ENCODE measurements at places on chromosomes 1 and 21. TPM values are rescaled to one million over a fixed set of nuclear protein-coding genes. Genes with fewer than 3 reads are reported as not detected.
A peak's percentile ranks its signal among the peaks of the same experiment; 100 is the strongest.

- H3K4me3 ChIP-seq, result peak overlapping the region; percentile 92
- H3K27ac ChIP-seq, result peak overlapping the region; percentile 100
- H3K4me1 ChIP-seq, result peaks cover 33% of the 10 kb centered on the region
- H3K27me3 ChIP-seq, result peaks cover 5% of the 10 kb centered on the region
These were observed 1.6 kb downstream of the SPEN start for GRCh38 chr1:15848929-15849774.

DCST1 gene
- total RNA-seq, result not detected

- no peak for DNase-seq
- peak overlapping the region; percentile 95 for H3K4me3 ChIP-seq
- no peaks in the 10 kb centered on the region for H3K36me3 ChIP-seq
- peak overlapping the region; percentile 97 for H3K27ac ChIP-seq
- H3K4me1 ChIP-seq, result peaks cover 42% of the 10 kb centered on the region
These were observed 754 bp downstream of the PRRC2C start for GRCh38 chr1:171486048-171486519.

- H3K36me3 ChIP-seq, result peaks cover 75% of the 10 kb centered on the region
- no peaks in the 10 kb centered on the region for H3K27me3 ChIP-seq
- no peak overlapping the region for H3K4me3 ChIP-seq
- no peak for DNase-seq
- no peaks in the 10 kb centered on the region for H3K4me1 ChIP-seq
- no peak overlapping the region for H3K27ac ChIP-seq
These were observed 19.6 kb upstream of the KCNQ4 start for GRCh38 chr1:40763742-40764532.

FAM151A gene
- 0.11 TPM for total RNA-seq

CLDN14 gene
- total RNA-seq, result not detected

DNA sequence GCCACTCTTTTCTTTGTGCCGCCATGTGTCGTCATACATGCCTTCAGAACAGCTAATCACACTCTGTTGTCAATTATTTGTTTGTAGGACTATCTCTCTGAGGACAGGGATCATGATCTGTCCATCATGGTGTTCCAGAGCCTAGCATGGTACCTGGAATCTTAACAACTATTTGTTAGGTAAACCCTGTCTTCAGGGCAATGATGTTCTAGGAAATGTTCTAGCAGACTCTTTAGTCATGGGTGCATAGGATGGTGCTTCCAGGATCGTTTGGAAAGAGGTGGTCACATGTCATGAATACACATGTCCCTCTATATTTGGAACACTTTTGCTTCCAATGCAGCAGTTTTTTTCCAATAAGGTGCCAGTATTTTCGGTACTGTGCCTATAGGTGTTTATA, 18.2 kb upstream of the KIAA0040 start:
- no peak overlapping the region for H3K27ac ChIP-seq
- H3K27me3 ChIP-seq, result no peaks in the 10 kb centered on the region
- H3K36me3 ChIP-seq, result no peaks in the 10 kb centered on the region
- no peak for DNase-seq

GRCh38 chr1:167849666-167850065, 64.3 kb downstream of the ADCY10 start:
- peaks cover 5% of the 10 kb centered on the region for H3K4me1 ChIP-seq
- no peaks in the 10 kb centered on the region for H3K27me3 ChIP-seq
- H3K4me3 ChIP-seq, result no peak overlapping the region
- no peak overlapping the region for H3K27ac ChIP-seq
- H3K36me3 ChIP-seq, result no peaks in the 10 kb centered on the region
- no peak for DNase-seq

DNA sequence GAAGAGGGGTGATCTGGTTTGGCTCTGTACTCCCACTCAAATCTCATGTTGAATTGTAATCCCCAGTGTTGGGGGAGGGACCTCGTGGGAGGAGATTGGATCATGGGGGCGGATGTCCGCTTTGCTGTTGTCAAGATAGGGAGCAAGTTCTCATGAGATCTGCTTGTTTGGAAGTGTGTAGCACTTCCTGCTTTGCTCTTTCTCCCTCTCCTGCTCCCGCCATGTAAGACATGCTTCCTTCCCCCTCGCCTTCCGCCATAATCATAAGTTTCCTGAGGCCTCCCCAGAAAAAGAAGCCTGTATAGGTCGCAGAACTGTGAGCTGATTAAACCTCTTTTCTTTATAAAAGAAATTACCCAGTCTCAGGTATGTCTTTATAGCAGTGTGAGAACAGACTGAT, 27.9 kb downstream of the MYOM3 start:
- H3K4me1 ChIP-seq, result peaks cover 2% of the 10 kb centered on the region
- no peaks in the 10 kb centered on the region for H3K27me3 ChIP-seq
- no peaks in the 10 kb centered on the region for H3K36me3 ChIP-seq
- H3K27ac ChIP-seq, result no peak overlapping the region

TRIM67 gene
- not detected for total RNA-seq

BTBD19 gene
- total RNA-seq, result 1.7 TPM

C1orf115 gene
- total RNA-seq, result 11.5 TPM

GRCh38 chr1:175116903-175117302, 49.3 kb downstream of the TNN start:
- H3K4me3 ChIP-seq, result no peak overlapping the region
- H3K4me1 ChIP-seq, result no peaks in the 10 kb centered on the region
- no peak for DNase-seq
- peaks cover 15% of the 10 kb centered on the region for H3K36me3 ChIP-seq
- no peaks in the 10 kb centered on the region for H3K27me3 ChIP-seq

GRCh38 chr1:43868741-43869067, 64.9 kb upstream of the ARTN start:
- no peaks in the 10 kb centered on the region for H3K36me3 ChIP-seq
- no peak overlapping the region for H3K4me3 ChIP-seq
- no peak for DNase-seq
- no peak overlapping the region for H3K27ac ChIP-seq
- H3K27me3 ChIP-seq, result no peaks in the 10 kb centered on the region

ERICH3 gene
- total RNA-seq, result 0.07 TPM

GRCh38 chr1:221992427-221992826, 250.5 kb upstream of the DUSP10 start:
- no peaks in the 10 kb centered on the region for H3K36me3 ChIP-seq
- H3K4me3 ChIP-seq, result no peak overlapping the region
- H3K4me1 ChIP-seq, result peaks cover 9% of the 10 kb centered on the region
- H3K27ac ChIP-seq, result no peak overlapping the region
- no peaks in the 10 kb centered on the region for H3K27me3 ChIP-seq

DNA sequence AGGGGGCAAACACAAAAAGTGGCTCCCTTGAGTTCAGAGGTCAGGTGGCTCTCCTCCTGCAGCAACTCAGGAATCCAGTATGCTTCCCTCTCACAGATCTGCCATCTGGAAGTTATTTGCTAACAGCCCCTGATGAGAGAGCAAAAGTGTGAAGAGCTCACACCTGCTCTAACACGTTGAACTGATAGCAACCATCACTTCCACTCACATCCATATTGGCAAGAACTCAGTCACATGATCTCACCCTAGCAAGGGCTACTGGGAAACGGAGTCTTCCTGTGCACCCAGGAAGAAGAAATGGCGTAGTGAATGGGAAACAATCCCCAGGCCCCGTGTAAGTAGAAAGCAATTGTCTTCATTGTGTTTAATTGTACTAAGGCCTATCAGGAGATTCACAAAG, 20.7 kb upstream of the SLC45A1 start:
- no peaks in the 10 kb centered on the region for H3K36me3 ChIP-seq
- DNase-seq, result no peak
- peaks cover 8% of the 10 kb centered on the region for H3K4me1 ChIP-seq
- no peaks in the 10 kb centered on the region for H3K27me3 ChIP-seq

DNA sequence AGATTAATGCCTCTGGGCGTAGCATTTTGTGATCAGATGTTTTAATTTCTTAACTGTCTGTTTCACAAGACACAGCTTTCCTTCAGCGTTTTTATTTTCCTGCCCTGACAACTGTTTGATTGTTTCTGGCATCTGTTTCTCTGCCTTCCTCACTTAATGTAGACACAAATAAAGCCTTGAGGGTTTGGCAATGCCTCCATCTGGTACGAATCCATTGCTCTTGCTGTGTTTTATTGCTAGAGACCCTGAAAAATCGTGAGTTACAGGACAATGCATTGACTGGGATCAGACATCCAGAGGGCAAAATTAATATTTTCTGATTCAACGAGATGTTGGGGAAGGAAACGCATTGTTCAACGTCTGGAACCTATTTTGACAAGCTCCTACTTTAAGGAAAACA, 363.5 kb downstream of the MRPL39 start:
- no peaks in the 10 kb centered on the region for H3K27me3 ChIP-seq
- peaks cover 5% of the 10 kb centered on the region for H3K4me1 ChIP-seq
- H3K36me3 ChIP-seq, result peaks cover under 1% of the 10 kb centered on the region
- no peak overlapping the region for H3K27ac ChIP-seq
- H3K4me3 ChIP-seq, result no peak overlapping the region

HPCAL4 gene
- total RNA-seq, result 0.80 TPM

DNA sequence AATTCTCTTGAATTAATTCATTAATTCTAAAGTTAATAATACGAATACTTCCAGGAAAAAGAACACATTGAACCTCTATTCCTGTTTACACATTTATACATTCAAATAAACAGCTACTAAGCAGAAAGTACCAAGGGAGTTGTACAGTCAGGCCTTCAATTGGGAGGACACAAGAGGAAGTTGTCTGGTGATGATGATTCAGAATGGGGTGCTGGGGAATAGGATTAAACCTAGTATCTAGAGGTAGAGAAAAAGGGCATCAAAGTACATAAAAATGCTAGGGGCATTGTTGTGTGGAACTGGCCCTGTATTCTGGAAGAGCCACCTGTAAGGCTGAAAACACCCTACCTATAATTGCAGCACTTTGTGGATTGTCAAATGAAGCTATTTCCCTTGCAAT, 71.7 kb upstream of the MROH9 start:
- H3K27ac ChIP-seq, result no peak overlapping the region
- H3K4me3 ChIP-seq, result no peak overlapping the region
- H3K4me1 ChIP-seq, result no peaks in the 10 kb centered on the region
- no peaks in the 10 kb centered on the region for H3K27me3 ChIP-seq
- no peak for DNase-seq

- no peaks in the 10 kb centered on the region for H3K27me3 ChIP-seq
- H3K4me3 ChIP-seq, result no peak overlapping the region
- no peak overlapping the region for H3K27ac ChIP-seq
- DNase-seq, result no peak
- no peaks in the 10 kb centered on the region for H3K4me1 ChIP-seq
- H3K36me3 ChIP-seq, result no peaks in the 10 kb centered on the region
These were observed 164.1 kb upstream of the POGK start for GRCh38 chr1:166675213-166675612.

WNT9A gene
- total RNA-seq, result 1.1 TPM

- H3K27ac ChIP-seq, result no peak overlapping the region
- no peaks in the 10 kb centered on the region for H3K27me3 ChIP-seq
- DNase-seq, result no peak
- no peak overlapping the region for H3K4me3 ChIP-seq
- H3K36me3 ChIP-seq, result peaks cover 65% of the 10 kb centered on the region
These were observed 38.9 kb downstream of the PGM1 start for GRCh38 chr1:63632110-63632509.

CHRM3 gene
- 8.4 TPM for total RNA-seq

GRCh38 chr21:39938086-39938625, 70.9 kb downstream of the PCP4 start:
- DNase-seq, result no peak
- no peak overlapping the region for H3K4me3 ChIP-seq
- no peaks in the 10 kb centered on the region for H3K4me1 ChIP-seq
- no peaks in the 10 kb centered on the region for H3K36me3 ChIP-seq

DNA sequence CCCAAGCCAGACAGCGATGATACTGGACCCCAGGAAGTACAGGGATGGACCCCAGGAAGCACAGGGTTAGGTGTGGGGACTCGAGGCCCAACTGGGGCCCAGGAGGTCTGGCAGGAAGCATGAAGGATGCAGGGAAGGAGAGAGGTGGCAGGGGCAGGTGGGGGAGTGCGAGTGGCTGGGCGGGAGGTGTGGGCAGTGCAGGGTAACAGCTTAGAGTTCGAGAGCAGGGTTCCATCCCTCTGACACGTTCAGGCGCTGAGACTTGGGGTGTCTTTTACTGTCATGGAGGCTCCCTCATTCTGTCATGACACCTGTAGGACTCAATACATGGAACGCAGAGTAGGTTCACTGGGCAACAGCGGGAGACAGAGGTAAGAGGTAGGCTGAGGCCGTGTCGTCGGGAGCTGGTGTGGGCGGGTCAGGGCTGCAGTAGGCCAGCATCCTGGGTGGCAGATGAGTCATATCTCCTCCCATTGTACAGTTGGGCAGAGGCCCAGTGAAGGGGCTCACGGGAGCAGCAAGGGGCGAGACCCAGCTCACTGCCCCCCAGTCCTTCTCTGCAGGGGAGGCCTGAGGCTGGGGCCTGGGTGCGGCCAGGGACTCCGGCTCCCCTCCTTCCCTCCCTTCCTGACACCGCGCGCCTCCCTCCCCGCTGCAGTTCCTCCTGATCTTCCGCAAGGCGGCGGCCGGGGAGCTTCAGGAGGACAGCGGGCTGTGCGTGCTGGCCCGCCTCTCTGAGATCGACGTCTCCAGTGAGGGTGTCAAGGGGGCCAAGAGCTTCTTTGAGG, 11.6 kb upstream of the CTRC start:
- no peaks in the 10 kb centered on the region for H3K4me1 ChIP-seq
- peak overlapping the region; percentile 61 for H3K27ac ChIP-seq
- H3K36me3 ChIP-seq, result no peaks in the 10 kb centered on the region
- H3K4me3 ChIP-seq, result no peak overlapping the region

CD164L2 gene
- 3.0 TPM for total RNA-seq

MAP3K21 gene
- 24.0 TPM for total RNA-seq

IFI16 gene
- total RNA-seq, result 3.2 TPM

DNA sequence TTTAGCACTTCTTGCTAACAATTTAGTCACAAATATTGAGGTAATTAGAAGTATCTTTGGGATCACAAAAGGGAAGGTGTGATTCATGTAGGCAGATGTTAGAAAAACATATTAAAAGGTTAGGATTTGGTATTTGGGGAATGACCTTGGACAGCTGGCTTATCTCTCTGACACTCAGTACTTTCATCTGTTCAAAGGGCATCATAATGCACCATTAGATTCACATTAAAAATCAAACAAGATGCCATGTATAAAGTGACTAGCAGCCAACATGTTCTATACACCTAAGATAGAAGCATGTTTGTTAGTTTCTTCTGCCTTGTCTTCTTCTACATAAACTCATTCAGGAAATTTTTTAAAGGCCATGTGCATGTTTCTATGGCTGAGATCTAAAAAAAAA, 56.5 kb upstream of the ESRRG start:
- no peak overlapping the region for H3K27ac ChIP-seq
- no peak overlapping the region for H3K4me3 ChIP-seq
- no peak for DNase-seq
- peaks cover 33% of the 10 kb centered on the region for H3K4me1 ChIP-seq

DNA sequence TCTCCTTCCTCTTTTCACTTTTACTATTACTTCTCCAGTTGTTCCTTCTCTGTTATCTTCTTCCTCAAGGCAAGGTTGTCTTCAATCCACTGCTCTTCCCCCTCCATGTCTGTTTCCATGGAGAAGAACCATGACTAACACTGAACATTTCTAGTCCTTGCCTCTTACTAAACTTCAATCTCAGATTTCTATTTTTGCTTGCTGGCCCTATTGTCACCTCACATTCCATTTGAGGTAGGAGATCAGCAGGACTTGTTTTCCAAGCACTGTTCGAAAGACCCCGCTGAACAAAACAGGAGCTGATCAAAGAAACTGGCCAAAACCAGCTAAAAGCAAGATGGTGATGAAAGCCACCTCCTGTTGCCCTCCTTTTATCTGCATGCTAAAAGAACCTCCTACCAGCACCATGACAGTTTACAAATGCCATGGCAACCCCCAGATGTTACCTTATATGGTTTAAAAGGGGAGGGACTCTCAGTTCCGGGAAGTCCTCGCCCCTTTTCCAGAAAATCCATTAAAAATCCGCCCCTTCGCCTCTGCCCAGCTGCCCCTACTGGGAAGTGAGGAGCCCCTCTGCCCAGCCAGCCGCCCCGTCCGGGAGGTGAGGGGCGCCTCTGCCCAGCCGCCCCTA, 22.6 kb downstream of the GON4L start:
- H3K36me3 ChIP-seq, result peaks cover 36% of the 10 kb centered on the region

- no peak overlapping the region for H3K4me3 ChIP-seq
These were observed 3.3 kb upstream of the MTARC1 start for GRCh38 chr1:220783453-220783852.

MSH4 gene
- 0.30 TPM for total RNA-seq

Data from WTC11 (cell line).